ENCODE measurements at places on chromosomes 7 and 10.
A peak's percentile ranks its signal among the peaks of the same experiment; 100 is the strongest.

DNA sequence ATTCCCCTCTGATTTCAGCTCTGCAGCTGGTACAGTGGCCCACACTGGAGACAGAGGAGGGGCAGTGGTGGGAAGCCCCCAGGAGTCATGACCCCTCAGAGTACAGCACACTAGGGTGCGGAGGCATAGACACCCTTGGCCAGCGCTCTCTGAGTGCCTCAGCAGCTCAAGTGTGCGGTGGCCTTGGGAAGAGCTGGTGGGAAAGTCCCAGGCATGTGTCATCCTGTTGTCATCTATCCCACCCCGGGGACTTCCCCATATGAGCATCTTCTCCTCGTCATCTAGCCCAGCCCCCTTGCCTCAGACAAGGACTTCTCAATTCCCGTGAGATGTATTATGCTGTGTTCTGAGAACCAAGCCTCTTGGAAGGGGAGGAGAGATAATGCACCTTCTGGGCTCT, 15.6 kb upstream of the PPIF start:
- peak; percentile 80 for DNase-seq

DNA sequence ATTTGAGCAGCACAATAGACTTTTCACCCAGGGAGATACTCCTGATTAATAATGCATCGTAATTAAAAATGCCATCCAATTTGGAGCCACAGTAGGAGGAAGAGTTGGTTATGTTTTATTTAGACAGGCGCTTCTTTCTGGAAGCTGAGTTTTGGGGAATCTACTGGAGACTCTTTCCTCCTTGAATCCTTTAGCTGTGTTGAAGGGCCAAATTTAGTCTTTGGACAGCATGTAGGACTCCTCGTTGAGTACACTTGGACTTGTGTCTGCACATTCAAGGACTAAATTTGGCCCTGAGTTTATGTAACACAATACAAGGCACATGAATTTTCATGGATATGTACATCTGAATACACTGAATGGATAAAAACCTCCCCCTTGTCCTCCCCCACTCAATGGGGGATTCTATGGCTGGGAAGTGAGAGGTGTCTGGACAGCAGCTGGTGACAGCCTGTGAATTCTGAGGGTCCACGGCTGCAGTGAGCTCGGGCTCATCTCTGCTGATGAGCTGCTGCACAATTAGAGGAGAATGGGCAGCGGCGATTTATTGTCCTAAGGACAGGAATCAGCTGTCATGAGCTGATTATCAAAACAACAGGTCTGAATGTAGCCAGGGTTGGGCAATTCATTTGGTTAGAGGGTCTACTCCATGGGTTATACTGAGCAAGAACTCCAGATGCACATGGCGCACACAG, 95.2 kb downstream of the PRTFDC1 start:
- DNase-seq = no peak

- DNase-seq = no peak
Observed at GRCh38 chr7:31699050-31699449, 12.0 kb downstream of the PPP1R17 start.

DNA sequence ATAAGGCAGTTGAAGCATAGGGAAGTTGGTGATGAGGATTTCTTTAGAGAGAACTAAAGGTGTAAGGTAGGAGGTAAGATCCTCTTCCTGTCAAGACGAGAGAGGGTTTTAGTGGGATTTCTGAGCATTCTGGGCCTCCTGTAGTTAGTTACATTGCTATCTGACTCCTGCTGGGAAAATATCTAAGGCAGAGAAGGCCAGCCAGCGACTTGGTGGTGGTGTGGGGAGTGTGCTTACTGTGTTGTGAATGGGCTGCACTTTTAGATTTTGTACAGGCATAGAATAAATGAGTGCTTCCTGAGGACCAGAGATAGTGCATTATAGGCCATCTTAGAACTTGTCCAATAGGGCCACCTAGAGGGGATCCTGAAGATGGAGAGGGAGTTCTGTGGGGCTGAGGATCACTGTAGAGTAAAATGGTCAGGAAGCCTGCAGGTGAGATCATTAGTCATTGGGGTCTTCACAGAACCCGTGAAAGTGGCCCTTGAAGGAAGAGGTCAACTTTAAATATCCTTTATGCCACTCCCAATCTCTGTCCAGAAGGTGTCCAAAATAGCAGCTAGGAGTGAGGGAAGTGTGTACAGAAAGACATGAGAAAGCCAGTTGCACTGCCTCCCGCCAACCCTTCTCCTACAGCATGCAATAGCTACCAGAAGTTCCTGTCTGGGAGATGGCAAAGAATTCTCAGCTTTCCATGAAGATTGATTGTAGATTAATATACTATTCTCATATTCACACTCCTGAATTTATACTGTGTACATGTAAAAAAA, 266.6 kb downstream of the POLR1F start:
- peak; percentile 34 for DNase-seq

DNA sequence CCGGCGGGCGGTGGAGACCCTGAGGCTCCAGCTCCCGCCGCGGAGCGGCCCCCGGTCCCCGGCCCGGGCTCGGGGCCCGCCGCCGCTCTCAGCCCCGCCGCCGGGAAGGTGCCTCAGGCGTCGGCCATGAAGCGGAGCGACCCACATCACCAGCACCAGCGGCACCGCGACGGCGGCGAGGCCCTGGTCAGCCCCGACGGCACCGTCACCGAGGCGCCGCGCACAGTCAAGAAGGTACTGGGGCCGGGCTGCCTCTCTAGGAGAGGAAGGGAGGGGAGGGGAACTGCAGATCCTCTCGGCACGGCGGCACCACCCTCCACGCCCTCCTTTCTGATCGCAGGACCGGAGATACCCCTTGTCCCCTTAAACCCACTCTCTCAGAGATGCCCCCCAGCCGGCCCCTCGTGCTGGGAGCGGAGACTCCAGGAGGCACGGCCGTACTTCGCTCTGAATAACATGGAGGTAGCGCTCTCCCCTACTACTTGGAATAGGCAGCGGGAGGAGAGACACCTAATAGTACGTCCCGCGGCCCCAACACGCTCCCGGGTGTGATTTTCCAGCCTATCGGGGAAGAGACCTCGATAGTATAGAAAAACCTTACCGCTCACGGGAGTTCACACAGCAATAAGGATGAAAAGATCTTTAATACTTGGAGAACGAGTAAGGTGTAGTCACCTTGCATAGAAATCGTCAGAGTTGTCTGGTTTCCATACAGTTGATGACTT, 538 bp downstream of the AHCYL2 start:
- DNase-seq = peak; percentile 11

GRCh38 chr7:134709197-134709596, 62.5 kb downstream of the BPGM start:
- no peak for DNase-seq

GRCh38 chr7:150388709-150389531, 9.8 kb downstream of the ZNF775 start:
- DNase-seq = no peak

GRCh38 chr10:11320809-11321520, 290.5 kb downstream of the USP6NL start:
- DNase-seq = no peak

DNA sequence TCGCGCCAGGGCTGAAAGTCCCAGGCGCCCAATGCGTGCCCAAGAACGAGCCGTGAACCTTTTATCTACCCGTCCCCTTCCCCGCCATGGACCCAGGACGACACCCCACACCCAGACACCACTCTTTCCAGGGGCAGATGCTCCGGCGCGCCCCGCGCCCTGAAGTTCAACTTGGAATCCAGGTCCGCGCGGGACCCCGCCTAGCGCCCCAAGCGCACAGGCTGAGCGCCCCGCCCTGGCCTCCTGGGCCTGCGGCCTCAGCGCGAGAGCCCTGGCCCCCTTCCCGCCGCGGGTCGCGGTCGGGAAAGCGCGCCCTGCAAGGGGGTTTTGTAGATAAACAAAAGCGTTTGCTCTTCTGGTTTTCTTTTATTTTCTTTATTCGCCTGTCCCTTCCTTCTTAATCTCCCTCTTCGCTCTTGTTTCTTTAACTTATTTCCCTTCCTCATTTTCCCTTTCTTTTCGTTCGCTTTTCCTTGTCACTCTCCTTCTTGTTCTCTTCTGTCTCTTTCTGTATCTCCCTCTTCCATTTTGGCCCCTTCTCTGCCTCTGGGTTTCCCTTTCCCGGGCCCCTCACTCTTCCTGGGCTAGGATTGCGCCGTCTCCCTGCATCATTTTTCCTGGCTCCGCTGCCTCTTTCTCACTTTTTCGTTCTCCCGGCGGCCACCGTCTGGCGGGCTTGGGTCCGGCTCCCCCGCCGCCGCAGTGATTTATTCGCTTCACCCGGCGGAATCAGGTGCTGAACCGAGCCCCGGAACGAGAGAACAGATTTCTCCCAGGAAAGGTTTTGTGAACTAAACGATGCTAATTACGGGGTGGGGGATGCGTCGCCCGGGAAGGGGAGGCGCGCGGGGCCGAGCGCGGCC, 15.3 kb upstream of the PAX2 start:
- DNase-seq = no peak

GRCh38 chr7:108459922-108460551, 3.8 kb upstream of the NRCAM start:
- DNase-seq = peak; percentile 29

DNA sequence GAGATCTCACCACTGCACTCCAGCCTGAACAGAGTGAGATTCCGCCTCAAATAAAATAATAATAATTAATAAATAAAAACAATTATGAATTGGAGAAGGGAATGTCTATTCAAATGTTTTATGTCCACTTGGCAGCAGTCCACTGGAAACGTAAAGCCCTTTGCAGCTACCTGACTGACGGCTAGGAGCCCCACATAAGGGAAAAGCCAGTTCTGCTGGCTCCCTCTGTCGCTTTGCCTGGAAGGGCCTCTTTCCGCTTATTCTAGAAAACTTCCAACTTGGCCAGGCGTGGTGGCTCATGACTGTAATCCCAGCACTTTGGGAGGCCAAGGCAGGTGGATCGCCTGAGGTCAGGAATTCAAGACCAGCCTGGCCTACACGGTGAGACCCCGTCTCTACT, 6.1 kb upstream of the TNS3 start:
- no peak for DNase-seq

DNA sequence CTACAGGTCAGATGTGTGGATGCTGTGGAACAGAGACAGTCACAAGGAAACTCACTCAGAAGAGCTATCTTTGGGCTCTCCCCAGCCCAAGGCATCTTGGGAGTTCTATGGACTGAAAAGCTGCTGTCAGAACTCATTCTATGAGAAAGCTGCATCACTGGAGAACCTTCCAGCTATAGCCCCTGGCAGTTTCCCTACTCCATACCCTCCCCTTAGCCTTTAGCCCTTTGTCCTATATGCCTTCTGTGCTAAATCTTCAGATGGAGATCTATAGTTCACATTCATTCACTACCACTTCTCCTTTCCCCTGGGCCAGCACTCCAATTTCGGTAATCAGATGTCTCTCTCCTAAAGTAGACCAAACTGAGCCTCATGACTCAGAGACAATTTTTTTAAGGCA, 6.9 kb downstream of the WNT8B start:
- DNase-seq = no peak

GRCh38 chr7:151425670-151426440, 14.1 kb downstream of the CRYGN start:
- no peak for DNase-seq

DNA sequence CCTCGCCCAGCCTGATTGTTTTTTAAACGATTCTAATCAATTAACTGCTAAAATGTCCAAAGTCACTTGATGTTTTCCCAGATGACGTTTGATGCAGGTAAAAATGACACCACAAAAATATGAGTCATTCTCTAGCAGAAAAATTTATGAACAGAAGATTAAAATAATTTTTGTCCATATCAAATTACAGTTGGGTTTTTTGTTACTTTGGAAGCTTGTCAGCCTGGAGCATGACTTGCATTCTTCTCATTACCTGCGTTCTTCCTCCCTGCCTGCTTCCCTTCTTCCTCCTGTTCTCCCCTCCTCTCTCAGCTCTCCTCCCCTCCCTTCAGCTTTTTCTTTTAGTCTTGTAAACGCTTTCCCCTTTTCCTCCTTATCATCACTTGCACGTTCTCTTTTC, 18.7 kb downstream of the IL15RA start:
- no peak for DNase-seq

All from amniotic stem cell (primary cell).